ENCODE measurements at places on chromosomes 6 and 20.

- DNase-seq: no peak
Observed at GRCh38 chr20:51189814-51190782, 167.2 kb upstream of the KCNG1 start.

DNA sequence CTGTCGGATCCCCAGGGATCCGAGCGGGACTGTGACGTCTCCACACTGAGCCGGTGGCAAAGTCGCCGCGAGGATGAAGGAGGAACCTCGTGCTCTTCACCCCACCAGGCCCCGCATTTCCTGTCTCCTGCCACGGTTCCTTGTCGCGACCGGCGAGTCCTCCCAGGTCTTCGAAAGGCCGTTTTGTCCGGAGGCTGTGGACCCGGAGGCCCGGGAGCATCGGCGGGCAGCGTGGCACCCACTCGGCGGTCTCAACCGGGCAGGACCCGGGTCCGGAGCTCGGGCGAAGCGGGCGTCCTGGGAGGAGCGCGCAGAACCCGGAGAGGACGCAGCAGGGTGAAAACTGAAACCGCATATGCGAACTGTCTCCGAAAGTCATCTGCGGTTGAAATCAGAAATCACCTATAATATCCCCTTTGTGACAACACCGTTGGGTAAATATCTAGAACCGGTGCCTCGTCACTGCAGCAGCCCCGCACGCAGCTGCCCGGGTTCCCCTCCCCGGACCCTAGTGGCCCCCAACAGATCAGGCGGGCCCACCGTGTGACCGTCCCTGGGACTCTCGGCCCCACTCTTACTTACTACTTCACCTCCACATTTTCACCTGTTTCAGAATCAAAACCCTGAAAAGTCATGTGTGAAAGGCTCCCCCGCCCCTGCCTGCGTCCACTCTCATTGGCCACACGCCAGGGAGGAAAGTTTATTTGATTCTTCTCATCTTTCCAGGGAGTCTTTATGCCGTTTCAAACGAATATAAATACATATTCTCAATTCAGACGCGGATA is 3.1 kb upstream of the ULBP2 start:
- no peak for DNase-seq

DNA sequence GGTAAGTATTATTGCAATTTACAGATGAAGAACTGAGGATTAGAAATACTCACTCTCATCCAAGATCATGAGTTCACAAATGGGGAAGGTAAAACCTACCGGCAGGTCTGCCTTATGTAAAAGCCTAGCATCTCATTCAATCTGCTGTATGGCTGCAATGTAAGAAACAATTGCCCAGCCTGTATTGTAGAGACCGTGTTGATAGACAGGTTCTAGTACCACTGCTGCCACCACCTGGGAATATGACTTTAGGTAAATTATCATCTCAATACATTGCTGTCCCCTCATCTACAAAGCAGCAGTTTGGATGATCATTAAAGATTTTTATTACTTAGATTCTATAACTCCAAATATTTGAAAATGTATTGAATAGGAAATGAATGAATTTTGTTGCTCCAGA is 23.3 kb upstream of the ARHGAP18 start:
- DNase-seq: no peak

GRCh38 chr6:165913676-165914570 is 250.9 kb upstream of the PDE10A start:
- DNase-seq: no peak

Data from Kasumi-1 (cell line).